ENCODE measurements at places on chromosomes 1 and 21.

GRCh38 chr21:26453267-26453666, 119.8 kb downstream of the CYYR1 start:
- DNase-seq = no peak

- no peak for DNase-seq
Observed at GRCh38 chr21:28334407-28334806, 658.3 kb downstream of the LTN1 start.

DNA sequence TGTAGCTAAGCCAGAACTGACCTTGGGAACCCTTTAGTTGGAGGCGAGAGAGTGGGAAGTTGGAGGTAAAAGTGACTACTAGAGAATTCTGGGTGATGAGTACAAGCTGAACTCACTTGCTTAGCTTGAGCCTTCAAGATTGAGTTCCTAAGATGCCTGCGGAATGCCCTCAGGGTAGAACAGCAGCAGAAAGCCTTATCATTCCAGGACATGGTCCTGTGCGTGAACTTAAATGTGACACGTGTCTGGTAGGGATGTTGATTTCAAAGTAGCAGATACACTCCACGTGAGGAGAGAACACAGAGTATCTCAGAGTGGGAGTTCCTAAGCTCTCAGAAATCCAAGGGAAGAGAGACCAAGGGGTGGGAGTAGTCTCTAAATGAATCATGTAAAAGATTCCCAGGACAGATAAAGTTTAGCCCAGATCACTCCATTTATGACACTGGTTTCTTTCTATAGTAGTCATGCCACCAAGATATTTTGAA, 60.1 kb downstream of the KCNK1 start:
- no peak for DNase-seq

GRCh38 chr1:154304664-154305337, 16.1 kb upstream of the AQP10 start:
- no peak for DNase-seq

DNA sequence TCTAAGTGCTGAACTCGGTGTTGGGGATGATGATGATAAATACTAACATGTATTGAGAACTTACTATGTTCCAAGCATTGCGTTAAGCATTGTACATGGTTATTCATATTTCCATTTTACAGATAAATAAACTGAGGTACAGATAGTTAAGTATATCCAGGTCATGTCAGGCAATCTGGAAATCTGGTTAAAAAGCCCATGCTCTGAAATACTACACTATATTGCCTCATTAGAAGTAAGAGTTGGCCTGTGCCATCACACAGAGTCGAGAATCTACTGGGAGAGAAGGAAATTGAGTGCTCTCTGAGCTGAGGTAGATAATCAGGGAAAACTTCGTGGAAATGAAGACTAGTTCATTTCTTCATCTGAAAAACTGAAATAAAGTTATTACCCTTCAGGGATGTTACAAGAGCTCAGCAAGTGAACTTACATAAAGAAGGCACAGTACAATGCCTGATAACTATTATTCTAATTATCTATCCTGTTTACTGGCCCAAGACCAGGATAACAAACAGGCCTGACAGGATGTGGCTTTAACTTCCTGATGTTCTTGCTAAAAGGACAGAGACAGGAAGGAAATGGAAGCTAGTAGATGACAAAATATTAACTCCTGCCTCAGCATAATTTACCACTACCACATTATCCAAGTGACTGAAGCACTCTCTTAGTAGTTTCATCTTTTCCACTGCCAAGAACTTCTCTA, 85.6 kb downstream of the EPS15 start:
- DNase-seq = no peak
